ENCODE measurements at places on chromosomes 7 and 10.

DNA sequence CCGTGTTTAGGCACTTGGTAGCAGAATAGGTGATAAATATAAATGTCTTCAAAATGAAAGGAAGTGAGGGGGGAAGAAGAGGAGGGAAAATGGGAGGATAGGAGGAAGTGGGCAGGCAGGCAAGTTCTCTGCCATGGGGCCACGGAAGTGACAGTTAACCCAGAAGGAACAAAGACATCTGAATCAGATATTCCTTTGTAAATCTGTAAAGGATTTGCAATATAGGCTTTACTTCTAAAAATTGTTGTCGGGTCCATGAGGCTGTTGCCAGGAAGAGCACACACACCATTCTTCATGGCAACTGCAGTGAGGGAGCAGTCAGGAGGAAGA, 23.7 kb upstream of the RASSF4 start:
- DNase-seq, result no peak

- no peak for DNase-seq
Observed at GRCh38 chr10:101450277-101451080, 96.5 kb downstream of the BTRC start.

DNA sequence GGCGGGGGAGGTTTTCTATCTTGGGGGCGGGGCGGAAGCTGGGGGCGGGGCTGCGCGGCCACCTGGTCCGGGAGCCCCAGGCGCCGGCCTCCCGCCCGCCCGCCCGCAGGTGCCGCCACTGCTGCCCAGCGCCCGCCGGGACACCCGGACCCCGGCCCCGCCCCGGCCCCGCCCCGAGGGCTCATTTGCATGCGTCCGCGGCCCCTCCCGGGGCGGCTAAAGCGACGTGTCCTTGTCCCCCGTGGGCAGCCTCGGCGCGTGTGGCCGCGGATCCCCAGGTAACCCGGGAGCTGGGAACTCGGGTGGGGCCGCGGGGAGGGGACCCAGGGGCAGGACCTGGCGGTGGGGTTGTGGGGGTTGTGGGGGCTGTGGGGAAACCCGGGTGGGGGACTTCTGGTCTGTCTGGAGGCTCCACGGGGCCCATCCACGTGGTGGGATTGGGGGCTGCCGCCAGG, at the start of gene BHLHA15:
BHLHA15 (plus strand) TSS at position 219 of the 455 bp plus-strand sequence. CDS start 871 bp downstream, outside the sequence.
- no peak for DNase-seq

DNA sequence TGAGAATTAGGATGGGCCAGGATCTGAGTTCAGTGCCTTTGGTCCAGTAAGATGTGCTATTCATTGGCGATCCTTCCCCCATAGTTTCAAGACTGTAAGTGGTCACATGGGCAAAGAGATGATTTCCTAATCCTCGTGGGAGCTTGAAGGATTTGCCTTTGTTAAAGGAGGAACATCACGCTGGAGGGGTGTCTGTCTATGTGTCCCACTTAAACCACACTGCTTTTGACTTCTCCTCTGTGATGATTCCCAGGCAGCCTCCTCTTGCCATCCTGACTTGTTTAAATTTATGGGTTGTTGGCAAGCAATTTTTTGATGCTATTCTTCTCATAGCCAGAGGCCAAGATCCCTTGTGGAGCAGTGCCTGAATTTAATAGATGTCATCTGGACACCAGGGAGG, 154.0 kb downstream of the TCF7L2 start:
- no peak for DNase-seq

GRCh38 chr7:93442478-93443224, 131.9 kb downstream of the CALCR start:
- DNase-seq, result peak; percentile 62

DNA sequence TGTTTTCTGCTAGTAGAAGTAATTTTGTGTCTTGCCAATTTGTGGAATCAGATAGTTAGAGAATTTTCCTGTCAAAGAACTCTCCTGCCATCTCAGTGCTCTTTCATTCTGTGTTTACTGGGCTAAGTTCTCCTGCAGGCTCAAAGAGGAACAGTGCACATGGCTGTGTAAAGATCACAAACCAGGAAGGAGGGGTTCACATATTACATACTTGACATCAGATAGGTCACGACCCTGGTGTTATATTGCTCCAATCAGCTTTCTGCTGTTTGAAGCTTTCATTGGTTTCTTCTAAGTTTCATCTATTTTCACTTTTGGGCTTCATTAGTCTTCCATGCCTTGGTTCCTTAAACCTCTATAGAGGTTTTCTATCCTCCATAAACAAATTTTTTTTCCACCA, 13.5 kb upstream of the ELMO1 start:
- DNase-seq, result no peak

Measured in H4 (cell line).